DMS 273 treated with DMSO at 0.1 percent for 48 hours (cell line): ENCODE measurements at places on chromosomes 3 and 15.

DNA sequence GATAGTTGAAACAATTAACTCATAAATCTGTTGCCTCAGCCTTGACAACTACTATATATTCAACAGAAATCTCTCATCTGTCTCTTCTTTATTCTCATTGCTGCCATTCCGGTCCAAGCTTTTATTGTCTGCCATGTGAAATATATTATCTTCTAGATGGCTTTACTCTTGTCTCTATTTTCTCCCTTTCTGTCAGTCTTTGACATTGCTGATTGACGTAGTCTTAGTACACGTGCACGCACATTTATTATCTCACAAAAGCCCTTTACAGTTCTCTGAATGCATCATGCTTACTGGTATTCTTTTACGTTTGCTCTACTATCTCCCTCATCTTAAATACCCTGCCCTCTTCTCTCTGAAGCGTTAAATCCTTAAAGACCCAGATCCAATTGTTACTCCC is 5.6 kb downstream of the PDIA3 start:
- DNase-seq = no peak

DNA sequence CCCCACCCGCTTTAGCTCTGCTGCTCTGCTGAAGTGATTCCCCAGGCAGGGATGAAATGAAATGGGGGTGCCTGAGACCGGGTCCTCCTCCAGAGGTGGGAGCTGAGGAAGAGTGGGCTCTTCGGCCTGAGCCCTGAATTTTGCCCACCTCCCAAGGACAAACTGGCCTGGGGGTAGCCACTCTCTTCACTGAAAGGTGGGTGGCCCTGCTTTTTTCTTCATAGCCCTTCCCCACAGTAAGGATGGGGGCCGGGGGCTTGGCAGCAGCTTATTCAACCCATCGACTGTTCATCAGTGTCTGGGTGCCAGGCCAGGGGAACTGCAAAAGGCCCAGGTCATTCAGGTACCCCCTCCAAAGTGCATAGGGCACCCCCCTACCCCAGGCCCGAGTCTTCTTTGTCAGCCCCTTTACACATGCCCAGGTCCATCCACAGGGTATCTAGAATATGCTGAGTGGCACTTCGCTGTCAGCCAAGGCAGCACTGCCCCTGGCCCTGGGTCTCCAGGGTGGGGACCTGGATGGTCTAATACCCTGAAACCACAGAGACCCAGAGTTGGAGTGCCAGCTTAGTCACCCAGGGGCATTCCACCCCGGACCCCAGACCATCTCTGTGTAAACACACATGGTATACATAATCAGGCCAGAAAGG is 7.9 kb downstream of the SCN5A start:
- DNase-seq = no peak

GRCh38 chr3:173395073-173395411 is 2.5 kb upstream of the NLGN1 start:
- DNase-seq = no peak

DNA sequence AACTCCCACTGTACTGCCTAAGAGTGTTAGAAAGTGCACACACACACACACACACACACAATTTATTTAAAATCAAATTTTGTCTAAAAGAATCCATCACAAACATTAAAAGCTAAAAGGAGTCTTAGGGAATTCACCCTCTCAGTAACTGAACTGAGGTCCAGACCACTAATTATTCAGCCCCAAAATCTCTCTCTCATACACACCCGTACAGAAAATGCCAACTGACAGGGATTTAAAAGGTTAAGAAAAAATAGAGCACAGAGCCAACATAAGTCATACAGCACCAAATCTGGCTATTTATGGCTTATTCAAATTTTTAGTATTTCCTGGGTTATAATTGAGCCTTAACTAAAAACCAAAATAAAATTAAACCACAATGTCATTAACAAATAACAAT is 20.7 kb downstream of the GBE1 start:
- DNase-seq = no peak

GRCh38 chr3:192847941-192848340 is 69.7 kb downstream of the MB21D2 start:
- no peak for DNase-seq

GRCh38 chr15:37142371-37142770 is 42.0 kb upstream of the MEIS2 start:
- no peak for DNase-seq

- DNase-seq = no peak
Observed at GRCh38 chr3:123390865-123391600, 57.9 kb downstream of the ADCY5 start.

DNA sequence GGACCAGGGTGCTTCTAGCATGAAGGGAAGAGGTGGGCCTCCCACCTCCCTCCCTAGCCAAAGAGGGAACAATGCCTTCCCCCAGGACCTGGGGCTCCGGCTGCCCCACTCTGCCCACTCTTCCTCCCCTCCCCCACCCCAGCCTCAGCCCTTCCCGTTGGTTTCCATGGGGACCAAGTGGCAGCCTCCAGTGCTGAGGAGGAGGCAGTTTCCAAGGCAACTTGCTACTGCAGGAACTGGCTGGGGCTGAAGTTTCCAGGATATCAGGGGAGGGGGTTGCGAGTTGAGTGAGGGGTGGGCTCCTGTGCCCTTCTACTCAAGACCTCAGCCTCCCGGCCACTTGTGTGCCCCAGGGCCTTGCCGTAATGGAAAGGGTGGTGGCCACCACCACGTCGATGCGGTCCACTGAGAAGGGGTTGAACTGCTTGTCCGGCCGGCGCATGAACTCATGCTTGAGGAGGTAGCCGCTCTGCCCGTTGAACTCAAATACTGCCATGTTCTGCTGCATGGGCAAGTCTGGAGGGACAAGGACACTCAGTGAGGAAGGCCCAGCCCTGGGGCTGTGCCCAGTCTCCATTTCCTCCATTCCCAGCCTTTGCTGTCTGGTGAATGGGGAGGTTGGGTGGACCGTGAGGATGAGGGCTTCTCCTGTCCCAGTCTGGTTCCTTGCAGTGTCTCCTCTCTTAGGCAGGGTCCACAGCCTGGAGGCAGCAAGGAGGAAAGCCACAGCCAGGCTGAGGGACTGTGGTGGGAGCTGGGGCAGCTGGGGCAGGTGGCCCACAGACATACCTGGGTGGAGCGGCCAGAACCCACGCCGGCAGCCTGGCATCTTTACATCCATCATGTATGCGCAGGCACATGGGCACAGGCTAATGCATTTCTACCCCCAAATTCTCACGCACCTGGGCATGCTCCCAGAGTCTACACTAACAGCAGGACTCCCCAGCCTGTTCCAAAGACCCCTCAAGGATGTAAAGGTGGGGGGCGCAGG is 11.3 kb upstream of the ANKRD63 start:
- no peak for DNase-seq
